Activated naive CD4-positive, alpha-beta T cell treated with anti-CD3 and anti-CD28 coated beads, Interleukin-2, amount 50 U/mL, for 72 hours (primary cell): ENCODE measurements at places on chromosomes 3 and 15.

- DNase-seq: no peak
Measured at GRCh38 chr15:85443046-85443445, 62.6 kb downstream of the AKAP13 start.

DNA sequence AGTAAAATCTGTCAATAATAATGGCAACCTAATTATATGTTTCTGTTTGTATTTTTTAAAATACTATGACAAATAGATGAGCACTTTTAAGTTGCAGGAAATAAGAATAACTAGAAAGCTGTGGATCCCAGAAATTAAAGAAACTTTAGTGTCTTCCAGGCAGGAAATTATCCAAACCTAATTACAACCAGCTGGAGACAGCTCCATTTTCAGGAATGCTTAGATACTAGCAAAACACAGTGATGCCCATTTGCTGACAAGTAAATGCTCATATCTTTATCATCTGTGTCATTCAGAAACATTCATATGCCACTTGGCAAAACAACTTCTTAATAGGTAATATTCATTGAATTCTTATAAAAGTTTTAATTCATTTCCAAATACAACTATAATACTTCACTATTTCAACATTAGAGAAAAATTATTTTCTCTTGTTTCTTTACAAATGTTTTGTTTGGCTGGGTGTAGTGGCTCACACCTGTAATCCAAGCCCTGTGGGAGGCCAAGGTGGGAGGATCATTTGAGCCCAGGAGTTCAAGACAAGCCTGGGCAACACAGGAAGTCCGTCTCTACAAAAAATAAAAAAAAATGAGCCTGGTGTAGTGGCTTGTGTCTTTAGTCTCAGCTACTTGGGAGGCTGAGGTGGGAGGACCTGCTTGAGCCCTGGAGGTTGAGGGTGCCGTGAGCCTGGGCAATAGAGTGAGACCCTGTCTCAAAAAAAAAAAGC, 169.1 kb upstream of the TSPAN3 start:
- no peak for DNase-seq

- DNase-seq: no peak
Measured at GRCh38 chr3:71559578-71560162, 23.9 kb downstream of the FOXP1 start.

GRCh38 chr15:101062471-101063171, 143.5 kb downstream of the LRRK1 start:
- DNase-seq: no peak

- no peak for DNase-seq
Measured at GRCh38 chr15:49978121-49978520, 140.9 kb downstream of the ATP8B4 start.

- no peak for DNase-seq
Measured at GRCh38 chr3:49222002-49222401, 50.6 kb downstream of the KLHDC8B start.

DNA sequence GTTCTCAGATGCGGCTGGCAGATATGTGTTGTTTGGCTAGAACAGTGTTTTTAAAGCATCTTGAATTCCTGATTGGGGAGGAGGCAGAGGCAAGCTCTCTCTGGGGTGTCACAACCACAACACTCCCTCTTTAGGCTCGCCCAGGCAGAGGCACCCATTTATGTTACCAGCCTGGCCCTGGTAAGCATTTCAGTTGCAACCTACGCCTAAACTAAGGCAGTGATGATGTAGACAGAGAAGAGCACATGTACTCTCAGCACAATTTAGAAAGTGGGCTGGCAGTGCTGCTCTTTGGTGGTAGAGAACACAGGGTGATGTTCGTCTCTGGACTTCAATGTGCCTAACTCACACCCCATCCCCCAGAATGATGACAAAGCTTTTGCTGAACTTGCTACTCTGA, 41.2 kb upstream of the TJP1 start:
- DNase-seq: no peak

DNA sequence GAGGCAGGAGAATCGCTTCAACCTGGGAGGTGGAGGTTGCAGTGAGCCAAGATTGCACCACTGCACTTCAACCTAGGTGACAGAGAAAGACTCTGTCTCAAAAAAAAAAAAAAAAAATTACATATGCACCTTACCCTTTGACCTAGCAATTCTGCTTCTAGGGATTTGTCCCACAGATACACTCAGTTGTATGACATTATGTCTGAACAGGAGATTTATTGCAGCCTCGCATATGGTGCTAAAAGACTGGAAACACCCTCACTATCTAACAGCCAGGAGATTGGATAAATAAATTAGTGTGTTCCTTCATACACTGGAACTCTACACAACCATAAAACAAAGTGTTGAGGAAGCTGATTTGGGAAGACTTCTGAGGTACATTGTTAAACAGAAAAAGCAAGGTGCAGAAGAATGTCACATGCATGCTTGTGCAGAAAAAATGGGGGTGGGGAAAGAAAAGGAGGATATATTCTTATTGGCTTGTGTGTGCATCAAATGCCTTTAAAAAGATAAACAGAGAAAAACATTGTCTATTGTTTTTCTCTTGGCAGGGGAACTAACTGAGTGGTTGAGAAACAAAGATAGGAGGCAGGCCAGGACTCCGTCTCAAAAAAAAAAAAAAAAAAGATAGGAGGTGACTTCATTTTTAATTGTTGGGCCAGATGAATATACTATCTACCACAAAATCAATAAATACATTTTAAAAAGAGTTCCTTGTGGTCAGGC, 30.9 kb downstream of the PPCDC start:
- no peak for DNase-seq

DNA sequence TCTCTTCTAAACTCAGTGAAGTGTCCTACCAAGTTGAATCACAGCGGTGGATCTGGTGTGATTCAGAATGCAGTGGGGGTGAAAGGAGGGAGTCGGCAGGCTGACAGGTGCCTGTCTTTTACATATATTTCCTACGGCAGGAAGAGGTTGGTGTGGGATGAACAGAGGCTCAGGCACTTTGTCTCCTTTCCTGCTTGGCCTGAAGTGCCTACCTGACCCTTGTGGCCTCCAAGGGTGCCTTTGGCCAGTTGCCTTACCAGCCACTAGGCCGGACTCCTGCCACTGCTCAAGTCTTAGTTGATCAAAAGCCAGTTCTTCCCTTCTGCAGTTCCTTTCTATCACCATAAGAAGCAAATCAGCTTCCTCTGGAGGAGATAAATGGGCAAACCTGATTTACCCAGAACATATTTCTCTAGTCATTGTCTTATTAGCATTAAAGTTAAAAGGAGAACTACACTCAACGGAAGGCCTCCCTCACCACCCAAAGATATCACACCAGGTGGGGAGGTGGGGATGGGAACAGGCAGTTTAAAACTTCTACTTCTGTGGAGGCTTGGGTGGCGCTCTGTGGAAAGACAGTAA, 52.1 kb downstream of the CRTC3 start:
- DNase-seq: no peak

DNA sequence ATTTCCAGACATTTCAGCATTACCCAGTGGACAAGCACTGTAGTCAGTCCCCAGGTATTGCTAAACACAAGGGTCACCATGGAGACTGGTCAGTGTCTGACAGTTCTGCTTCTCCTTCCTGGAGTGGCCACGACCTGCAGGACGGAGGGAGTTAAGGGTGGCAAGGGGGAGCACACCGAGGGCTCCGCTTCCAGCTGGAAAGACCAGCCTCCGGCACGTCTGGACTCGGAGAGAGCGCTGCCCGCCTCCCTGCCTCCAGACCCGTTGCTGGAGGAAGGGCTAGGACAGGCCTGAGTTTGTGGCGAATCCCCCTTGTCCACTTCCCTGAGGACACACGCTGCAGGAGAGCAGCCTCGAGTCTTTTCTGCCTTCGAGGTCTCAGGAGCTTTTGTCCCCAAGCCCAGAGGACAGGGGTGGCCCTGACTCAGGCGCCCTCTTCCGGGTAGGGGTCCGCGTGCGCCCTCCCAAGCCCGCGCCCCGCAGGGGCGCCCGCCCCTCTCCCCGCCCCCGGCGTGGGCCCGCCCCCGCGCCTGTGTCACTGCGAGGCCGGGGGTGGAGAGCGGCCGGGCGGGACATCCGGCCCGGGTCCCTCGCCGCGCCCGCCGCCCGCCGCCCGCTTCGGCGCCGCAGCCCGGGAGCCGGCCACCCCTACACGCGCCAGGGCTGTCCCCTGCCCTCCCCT, at the start of gene CHST14:
Gene CHST14, plus strand, starts transcription at position 562 of the 682 bp plus-strand sequence. CDS start 230 bp downstream, outside the sequence.
- no peak for DNase-seq

DNA sequence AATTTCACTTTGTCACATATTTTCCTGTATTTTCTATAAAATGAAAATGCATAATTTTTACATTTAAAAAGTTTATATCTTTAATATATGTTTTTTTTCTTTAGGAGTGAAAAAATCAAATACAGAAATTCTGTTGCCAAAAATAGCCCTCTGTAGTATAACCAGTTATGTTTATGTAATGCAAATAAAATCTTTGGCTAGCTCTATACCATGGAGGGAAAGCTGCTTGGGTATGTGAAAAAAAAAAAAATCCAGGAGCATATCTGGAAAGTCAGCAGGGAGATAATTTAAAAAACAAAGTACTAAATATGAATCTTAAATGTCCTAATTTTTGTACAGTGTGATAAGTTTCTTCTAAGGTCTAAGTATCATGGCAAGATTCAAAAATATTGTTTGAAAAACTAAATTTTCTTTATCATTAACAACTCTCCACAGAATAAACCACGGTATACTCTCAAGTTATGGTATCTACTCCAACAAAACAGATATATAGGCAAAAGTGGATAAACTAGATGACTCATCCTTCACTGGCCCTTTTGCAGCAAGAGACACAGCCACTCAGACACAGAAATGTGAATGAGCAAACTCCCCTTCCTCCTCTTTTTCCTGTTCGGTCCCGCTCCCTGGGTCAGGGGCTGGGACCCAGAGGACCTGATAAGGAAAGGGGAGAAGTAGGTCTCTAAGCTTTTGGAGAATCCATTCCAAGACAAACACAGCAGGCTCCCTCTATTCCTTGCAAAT, 66.6 kb downstream of the PDZRN3 start:
- DNase-seq: no peak

GRCh38 chr15:27903405-27903804, 195.7 kb downstream of the OCA2 start:
- no peak for DNase-seq

- no peak for DNase-seq
Measured at GRCh38 chr3:65354880-65355279, 667.1 kb upstream of the ADAMTS9 start.

- DNase-seq: no peak
Measured at GRCh38 chr3:120526011-120526870, 69.9 kb upstream of the NDUFB4 start.

DNA sequence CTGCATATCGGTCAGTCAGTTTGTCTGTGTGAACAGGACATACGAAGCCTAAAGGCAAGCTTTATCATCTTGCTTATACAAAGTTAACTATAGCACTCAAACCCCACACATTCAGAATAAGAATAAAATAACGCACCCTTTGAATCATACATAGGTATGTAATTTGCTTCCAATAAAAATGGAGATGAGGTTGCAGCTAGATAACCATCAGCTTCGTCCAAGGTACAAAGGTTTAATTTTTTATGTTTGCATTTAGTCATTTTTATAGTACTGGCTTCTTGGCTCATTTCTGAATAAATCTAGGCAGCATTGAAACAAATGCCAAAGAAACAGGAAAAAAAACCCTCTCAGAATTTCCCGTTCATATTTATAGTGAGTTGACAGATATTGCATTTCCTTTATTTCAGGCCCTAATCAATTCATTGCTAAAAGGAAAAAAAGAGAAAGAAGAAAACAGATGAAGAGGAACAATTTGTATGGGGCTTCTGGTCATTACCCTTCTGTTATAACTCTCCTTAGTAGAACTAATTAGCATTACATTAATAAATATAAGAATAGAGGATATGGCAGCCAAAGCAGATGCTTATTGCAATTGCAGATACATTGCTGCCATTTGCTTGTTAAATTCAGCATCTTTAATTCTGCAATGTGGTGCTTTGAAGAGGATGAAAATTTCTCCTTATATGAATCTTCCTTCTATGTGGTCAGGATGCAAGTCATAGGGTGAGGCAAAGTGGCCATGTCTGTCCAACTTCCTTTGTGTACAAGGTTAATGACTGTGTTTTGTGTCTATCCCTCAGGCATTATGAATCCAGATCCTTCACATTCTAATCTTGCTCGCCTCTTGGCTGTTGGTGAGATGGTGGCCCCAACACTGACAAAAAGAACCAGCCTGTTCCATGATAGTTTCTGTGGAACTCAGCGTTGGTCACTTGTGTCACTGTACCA, 550.0 kb downstream of the AGBL1 start:
- no peak for DNase-seq

DNA sequence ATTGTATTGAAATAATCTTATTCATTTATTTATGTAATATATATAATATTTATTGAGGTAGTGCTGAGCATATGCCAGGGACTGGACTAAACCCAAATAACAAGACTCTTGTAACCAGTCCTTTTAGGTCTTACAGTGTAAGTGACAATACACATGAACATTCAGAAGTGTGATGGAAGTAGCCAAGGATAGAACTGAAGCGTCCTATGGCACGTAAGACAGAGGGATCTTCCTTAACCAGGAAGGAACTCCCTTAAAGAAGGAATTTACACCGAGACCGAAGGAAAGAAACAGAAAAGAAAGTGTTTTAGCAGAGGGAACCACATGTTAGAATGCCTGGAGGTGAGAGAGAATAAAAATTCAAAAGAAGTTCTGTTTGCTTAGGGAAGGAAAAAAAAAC, 23.6 kb upstream of the CLDN1 start:
- DNase-seq: no peak

DNA sequence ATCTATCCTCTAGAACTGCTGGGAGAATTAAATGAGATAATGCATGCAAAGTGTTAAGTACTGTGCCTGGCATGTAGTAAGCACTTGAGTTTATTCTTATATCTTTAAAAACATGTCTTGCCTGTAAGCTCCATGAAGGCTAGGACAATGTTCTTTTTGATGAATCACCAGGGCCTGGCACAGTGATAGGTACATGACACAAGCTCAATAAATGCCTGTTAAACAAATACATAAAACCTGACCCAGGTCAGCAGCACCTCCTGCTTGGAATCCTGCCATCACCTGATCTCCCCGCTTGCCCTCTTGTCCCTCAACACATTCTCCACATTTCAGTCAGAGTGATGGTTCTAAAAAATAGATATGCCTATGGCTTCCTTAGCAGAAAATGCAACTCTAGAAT, 186.8 kb downstream of the CHST2 start:
- DNase-seq: no peak

- DNase-seq: no peak
Measured at GRCh38 chr3:194103983-194104751, 31.8 kb upstream of the HES1 start.

GRCh38 chr3:74531491-74531890, 83.0 kb downstream of the CNTN3 start:
- DNase-seq: no peak

DNA sequence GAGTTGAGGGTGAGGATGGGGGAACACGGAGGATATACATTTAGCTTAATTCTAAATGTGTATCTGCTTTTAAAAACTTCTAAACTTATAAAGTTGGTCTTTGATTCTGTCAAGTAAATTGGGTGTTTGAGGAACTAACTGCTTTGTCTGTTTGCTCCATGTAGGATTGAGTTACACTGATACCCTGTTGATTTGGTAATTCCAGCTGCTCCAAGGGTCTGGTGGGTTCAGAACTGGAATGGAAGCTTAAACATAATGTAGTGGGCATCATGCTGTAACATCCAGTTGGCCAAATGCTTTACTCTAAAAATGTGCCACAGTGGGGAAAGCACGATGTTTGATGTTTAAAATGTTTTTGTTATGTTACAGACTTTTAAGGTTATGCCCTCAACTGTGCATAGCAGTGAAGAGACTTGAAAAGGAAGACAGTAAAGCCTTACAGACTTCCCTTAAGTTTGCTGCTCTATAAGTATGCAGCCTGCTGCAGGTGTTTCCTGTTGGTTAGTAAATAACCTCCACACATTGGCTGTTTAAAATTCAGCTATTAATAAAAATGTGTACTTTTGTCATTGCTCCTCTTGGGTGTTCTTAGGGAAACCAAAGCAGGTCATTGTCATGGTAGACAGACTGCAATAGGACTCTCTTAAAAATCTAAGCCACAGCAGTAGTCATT, 5.9 kb upstream of the EDEM1 start:
- no peak for DNase-seq
